Body of pancreas (tissue), 4 donors: ENCODE measurements at places on chromosomes 3 and 15. TPM values are rescaled to one million over a fixed set of nuclear protein-coding genes. Genes with fewer than 3 reads are reported as not detected.

- peaks cover 12% of the 10 kb centered on the region for H3K4me1 ChIP-seq
- no peaks in the 10 kb centered on the region for H3K27me3 ChIP-seq
- peak overlapping the region; percentile 7 for H3K27ac ChIP-seq
- H3K36me3 ChIP-seq = no peaks in the 10 kb centered on the region
- peak; percentile 91 for DNase-seq
- no peak overlapping the region for H3K4me3 ChIP-seq
Measured at GRCh38 chr15:75723847-75724660, 11.4 kb upstream of the CSPG4 start.

Gene PLIN1
- 277 TPM for total RNA-seq

DNA sequence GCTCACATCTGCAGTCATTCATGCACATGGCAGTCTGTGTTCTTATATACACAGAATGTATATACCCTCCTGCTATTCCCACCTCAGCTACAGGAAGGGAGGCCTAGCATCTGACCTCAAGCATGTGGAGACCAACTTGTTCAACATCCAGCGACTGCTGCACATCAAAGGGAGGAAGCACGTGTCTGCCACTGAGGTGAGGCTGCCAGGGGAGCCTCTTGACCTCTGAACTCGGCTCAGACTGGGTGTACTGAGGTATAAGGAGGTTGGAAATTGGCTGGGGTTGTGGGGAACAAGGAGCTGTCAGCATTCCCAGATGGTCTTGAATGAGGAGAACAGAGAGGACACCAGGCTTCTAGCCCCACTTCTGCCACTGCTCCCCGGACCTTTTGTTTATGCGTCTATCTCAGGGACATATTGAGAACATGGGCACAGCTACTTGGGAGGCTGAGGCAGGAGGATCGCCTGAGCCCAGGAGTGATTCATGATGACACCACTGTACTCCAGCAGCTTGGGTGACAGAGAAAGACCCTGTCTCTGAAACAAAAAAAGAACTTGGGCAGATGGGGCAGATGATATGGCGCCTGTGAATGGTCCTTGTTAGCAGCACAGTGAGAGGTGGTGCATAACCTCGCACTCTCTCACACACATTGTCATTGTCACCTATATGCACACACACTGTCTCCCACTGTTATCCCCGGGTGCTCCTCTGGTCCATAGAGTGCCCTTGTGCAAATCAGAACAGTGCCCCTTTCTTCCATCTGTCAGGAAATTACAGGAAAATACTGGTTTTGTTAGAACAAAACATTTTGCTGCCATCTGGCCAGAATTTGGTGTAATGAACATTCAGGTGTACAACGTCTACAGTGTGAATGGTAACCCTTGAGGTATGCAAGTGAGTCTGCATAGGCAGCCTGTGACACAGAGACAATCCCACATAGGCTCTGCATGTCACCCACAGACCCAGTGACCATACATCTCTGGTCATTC, 5.4 kb downstream of the VILL start:
- DNase-seq = no peak
- H3K27ac ChIP-seq = no peak overlapping the region
- no peaks in the 10 kb centered on the region for H3K36me3 ChIP-seq
- H3K4me3 ChIP-seq = no peak overlapping the region

DNA sequence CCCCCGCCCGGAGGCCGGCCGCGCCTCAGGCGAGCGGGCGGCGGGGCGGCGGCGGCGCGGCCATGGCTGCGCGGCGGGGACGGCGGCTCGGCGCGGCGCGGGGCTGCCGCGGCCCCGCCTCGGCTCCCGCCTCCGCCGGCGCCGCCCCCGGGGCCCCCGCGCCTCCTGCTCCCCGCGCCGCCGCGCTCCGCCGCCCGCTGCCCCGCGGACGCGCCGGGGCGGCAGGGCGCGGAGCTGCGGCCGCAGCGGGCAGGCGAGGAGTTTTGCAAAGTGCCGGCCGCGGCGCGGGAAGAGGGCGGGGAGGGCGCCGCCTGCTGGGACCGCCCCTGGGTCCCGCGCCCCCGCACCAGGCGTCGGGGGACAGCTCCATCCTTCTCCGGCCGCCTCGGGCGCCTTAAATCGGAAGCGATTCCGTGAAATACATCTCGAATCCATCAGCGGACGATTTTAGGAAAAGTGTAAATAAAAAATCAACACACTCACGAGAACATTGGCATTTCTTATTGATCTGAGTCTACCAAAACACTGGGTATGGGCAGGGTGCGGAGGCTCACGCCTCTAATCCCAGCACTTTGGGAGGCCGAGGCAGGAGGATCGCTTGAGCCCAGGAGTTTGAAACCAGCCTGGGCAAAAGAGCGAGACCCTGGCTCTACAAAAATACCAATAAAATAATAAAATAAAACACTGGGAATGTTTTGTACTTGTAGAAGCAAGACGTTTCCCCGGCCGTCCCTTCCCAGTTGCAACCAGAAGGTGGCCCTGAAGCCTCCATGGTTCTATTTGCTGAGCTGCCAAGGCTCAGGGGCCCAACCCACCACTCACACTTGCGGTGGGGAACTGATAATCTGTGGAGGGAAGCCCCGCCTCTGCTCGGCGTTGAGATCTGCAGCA, 136.9 kb downstream of the NUP210 start:
- H3K27ac ChIP-seq = no peak overlapping the region
- DNase-seq = peak; percentile 33
- H3K4me3 ChIP-seq = peak overlapping the region; percentile 19
- no peaks in the 10 kb centered on the region for H3K36me3 ChIP-seq
- no peaks in the 10 kb centered on the region for H3K27me3 ChIP-seq

DNA sequence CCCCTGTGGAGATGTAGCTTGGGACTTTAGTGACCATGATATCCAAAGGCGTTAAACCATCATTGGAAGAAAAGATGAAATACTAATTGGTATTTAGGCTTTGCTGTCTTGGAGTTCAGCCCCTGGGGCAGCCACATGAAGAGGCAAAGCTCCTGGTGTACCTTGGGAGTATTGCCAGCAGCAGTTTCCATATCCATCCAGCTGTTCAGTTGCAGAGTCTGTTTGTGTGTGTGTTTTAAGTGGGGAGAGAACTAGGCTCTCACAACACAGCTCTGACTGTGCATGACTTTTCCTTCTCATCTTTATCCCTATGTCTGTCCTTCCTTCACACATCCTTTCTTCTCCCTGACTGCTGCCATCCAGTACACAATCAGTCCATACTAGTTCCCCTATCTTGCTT, 98.9 kb downstream of the CDIN1 start:
- H3K36me3 ChIP-seq = no peaks in the 10 kb centered on the region
- H3K4me3 ChIP-seq = no peak overlapping the region
- no peak overlapping the region for H3K27ac ChIP-seq
- H3K4me1 ChIP-seq = no peaks in the 10 kb centered on the region
- DNase-seq = no peak

Gene KNG1
- not detected for total RNA-seq

GRCh38 chr3:53008932-53009331, 36.9 kb downstream of the SFMBT1 start:
- H3K4me1 ChIP-seq = peaks cover 26% of the 10 kb centered on the region
- H3K36me3 ChIP-seq = no peaks in the 10 kb centered on the region
- H3K27ac ChIP-seq = no peak overlapping the region
- no peaks in the 10 kb centered on the region for H3K27me3 ChIP-seq
- DNase-seq = no peak

Gene FBXW12
- total RNA-seq = 3.4 TPM

DNA sequence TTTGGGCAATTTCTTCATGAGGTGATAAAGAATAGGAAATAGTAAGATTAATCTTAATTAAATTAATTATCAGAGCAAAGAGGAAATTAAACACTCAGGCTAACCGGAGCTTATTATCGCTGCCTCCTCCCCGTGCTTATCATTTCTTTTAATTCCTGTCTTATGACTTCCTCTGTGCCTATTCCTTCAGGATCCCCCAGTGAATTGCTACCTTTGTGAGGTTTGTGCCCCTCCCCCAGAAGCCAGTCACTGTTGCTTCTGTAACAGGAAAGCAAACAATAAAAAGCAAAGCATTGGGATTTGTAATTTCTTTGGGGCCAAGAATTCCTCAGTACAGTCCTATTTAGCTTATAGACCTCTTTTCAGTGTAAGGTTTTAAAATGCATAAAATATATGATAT, 164.5 kb downstream of the CADPS start:
- H3K27me3 ChIP-seq = no peaks in the 10 kb centered on the region
- H3K36me3 ChIP-seq = no peaks in the 10 kb centered on the region

DNA sequence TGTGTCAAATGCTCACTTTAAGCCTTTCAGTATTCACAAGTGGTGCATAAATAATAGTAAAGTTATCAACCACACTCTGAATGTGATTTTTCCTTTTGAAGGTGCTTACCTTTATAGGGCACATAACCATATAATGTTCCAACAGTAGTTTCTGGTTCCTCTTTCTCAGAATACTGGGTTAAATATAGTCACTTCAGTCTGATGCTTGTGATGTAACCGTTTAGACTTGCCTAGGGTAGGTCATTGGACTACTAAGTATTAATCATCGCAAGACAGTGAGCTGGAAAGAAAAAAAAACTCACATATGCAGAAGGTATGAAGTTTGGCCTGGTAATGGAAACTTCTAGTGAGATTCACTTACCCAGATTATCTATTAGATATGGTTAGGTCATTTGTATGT, 1.9 kb downstream of the KBTBD8 start:
- H3K36me3 ChIP-seq = no peaks in the 10 kb centered on the region
- DNase-seq = no peak
- H3K27ac ChIP-seq = no peak overlapping the region
- no peaks in the 10 kb centered on the region for H3K27me3 ChIP-seq
- peaks cover 7% of the 10 kb centered on the region for H3K4me1 ChIP-seq
- H3K4me3 ChIP-seq = no peak overlapping the region

Gene PDCD7
- total RNA-seq = 35.6 TPM

Gene CPLX3
- total RNA-seq = not detected

- no peak overlapping the region for H3K4me3 ChIP-seq
- no peaks in the 10 kb centered on the region for H3K27me3 ChIP-seq
- no peaks in the 10 kb centered on the region for H3K36me3 ChIP-seq
- no peak overlapping the region for H3K27ac ChIP-seq
- no peak for DNase-seq
Measured at GRCh38 chr3:7146529-7146928, 285.6 kb downstream of the GRM7 start.

Gene GOLGA8J
- not detected for total RNA-seq

DNA sequence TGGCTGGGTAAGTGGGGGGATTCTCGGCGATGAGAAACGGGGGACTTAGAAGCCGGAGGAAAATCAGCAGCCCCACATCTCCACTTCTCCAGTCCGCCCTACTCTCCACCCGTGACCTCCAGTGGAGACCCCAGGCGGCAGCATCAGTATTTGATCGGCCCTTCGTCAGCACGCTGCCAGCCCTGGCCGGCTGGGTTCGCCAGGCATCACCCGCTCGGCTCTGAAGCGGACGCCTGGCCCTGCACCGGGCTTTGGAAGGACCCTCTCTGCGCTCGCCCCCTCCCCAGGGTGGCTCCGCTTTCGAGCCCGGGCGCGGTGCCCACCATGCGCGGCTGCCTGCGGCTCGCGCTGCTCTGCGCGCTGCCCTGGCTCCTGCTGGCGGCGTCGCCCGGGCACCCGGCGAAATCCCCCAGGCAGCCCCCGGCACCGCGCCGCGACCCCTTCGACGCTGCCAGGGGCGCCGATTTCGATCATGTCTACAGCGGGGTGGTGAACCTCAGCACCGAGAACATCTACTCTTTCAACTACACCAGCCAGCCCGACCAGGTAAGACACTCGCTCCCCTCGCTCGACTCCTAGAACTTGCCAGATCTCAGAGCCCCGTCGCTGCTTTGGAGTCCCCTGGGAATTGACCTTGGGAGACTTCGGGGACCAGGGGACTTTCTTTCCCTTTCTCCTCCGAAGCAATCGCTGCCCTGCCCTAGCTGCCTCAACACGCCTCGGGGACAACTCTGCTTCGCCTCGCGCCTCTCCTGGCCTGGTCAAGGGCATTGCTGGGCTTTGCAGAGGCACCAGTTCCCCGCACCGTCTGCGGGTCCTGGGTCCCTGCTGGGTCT, 561 bp downstream of the SIDT1 start:
- peak overlapping the region; percentile 79 for H3K27ac ChIP-seq
- DNase-seq = peak; percentile 54
- peaks cover 23% of the 10 kb centered on the region for H3K4me1 ChIP-seq
- H3K36me3 ChIP-seq = no peaks in the 10 kb centered on the region
- peak overlapping the region; percentile 79 for H3K4me3 ChIP-seq
- H3K27me3 ChIP-seq = no peaks in the 10 kb centered on the region

Gene APOD
- total RNA-seq = 463 TPM

DNA sequence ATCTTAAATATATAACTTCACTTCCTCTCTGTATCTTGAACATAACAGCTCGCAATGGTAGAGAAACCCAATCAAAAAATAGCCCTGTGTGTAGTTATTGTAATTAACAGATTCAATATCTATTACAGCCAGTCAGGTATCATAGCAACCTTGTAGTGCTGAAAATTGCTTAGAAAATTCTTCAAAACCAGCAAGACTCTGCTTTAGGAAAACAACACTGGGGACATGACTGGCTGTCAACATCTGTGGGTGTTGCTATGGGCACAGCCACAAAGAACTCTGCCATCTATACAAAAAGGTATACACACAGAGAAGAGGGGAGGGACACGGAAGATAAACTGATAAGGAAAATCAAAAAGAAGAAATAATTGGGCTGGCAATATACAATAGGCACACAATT, 101.2 kb downstream of the WDR72 start:
- no peaks in the 10 kb centered on the region for H3K36me3 ChIP-seq
- H3K27me3 ChIP-seq = no peaks in the 10 kb centered on the region
- no peak overlapping the region for H3K27ac ChIP-seq
- H3K4me1 ChIP-seq = no peaks in the 10 kb centered on the region
- no peak for DNase-seq

Gene DMXL2
- 34.8 TPM for total RNA-seq

- no peak overlapping the region for H3K27ac ChIP-seq
- no peaks in the 10 kb centered on the region for H3K36me3 ChIP-seq
- no peak overlapping the region for H3K4me3 ChIP-seq
- H3K4me1 ChIP-seq = no peaks in the 10 kb centered on the region
Measured at GRCh38 chr15:95235033-95235432, 1003.7 kb downstream of the MCTP2 start.

Gene LHFPL4
- total RNA-seq = 0.66 TPM

Gene TNFSF10
- total RNA-seq = 27.5 TPM

- H3K27ac ChIP-seq = peak overlapping the region; percentile 91
- H3K36me3 ChIP-seq = no peaks in the 10 kb centered on the region
- H3K27me3 ChIP-seq = no peaks in the 10 kb centered on the region
- H3K4me3 ChIP-seq = no peak overlapping the region
Measured at GRCh38 chr15:90529011-90529370, 732 bp upstream of the CRTC3 start.

Gene NTRK3
- total RNA-seq = 0.66 TPM

DNA sequence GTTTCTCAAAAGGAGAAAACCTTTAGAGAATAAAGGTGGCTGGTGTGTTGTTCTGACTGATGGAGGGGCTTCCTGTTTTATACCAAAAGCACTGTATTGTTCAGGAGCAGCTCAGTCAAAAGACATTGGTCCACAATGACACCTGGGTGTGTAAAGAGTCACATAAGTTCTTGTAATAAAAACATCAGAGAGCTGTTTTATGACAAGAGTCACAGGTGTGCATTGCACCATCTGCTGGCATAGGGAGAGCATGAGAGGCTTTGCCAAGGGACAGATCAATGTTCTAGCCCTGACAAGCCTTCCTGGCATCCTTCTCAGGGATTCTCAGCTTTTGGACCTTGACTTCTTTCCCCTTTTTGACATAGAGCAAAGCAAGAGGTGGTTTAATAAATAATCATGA, 20.4 kb downstream of the ARPP21 start:
- H3K36me3 ChIP-seq = no peaks in the 10 kb centered on the region
- DNase-seq = peak; percentile 17
- H3K27me3 ChIP-seq = no peaks in the 10 kb centered on the region
- no peak overlapping the region for H3K27ac ChIP-seq
- no peak overlapping the region for H3K4me3 ChIP-seq

- peak; percentile 68 for DNase-seq
- H3K27ac ChIP-seq = no peak overlapping the region
- H3K27me3 ChIP-seq = no peaks in the 10 kb centered on the region
- H3K4me1 ChIP-seq = no peaks in the 10 kb centered on the region
- no peaks in the 10 kb centered on the region for H3K36me3 ChIP-seq
Measured at GRCh38 chr15:58165661-58166060, 27.5 kb downstream of the AQP9 start.
